ENCODE measurements at places on chromosomes 4 and X.

DNA sequence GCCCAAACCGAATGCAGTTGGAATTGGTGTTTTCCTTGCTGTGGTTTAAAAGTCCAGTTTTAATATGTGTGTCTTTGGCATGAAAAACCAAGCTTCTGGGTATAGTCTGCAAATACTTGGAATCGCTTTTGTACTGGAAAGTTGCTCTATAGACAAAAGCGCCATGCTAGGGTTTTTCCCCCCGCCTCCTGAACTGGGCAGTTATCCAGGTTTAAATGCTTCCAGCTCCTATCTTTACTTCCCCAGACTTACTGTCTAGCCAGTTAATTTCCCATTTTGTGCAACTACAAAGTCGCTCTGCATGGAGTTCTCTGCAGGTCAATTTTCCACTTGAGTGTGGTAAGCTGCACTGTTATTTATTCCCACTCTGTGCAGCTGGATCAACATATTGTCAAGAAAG lies 2.7 kb downstream of the RASL11B start:
- peak; percentile 32 for DNase-seq

- peak; percentile 30 for DNase-seq
Measured at GRCh38 chrX:40153345-40154249, 55.8 kb upstream of the BCOR start.

DNA sequence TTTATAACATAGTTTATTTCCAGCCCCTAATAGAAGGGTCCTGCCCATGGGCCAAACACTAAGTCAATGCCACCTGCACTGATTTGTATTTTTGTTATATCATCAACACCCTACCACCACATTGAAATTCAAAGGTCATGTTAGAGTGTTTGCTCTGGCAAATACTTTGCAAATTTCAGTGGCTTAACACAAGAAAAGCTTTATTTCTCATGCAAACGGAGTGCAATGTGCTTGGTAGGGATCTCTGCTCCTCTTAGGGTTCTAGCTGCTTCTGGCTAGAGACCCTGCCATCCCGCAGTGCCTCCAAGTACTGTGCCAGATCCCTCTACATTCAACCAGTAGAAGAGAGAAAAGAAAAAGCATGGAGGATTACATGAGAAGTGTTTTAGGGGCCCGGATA lies 230.8 kb upstream of the TET2 start:
- no peak for DNase-seq

GRCh38 chr4:74258963-74259362 lies 49.3 kb upstream of the EPGN start:
- DNase-seq = no peak

DNA sequence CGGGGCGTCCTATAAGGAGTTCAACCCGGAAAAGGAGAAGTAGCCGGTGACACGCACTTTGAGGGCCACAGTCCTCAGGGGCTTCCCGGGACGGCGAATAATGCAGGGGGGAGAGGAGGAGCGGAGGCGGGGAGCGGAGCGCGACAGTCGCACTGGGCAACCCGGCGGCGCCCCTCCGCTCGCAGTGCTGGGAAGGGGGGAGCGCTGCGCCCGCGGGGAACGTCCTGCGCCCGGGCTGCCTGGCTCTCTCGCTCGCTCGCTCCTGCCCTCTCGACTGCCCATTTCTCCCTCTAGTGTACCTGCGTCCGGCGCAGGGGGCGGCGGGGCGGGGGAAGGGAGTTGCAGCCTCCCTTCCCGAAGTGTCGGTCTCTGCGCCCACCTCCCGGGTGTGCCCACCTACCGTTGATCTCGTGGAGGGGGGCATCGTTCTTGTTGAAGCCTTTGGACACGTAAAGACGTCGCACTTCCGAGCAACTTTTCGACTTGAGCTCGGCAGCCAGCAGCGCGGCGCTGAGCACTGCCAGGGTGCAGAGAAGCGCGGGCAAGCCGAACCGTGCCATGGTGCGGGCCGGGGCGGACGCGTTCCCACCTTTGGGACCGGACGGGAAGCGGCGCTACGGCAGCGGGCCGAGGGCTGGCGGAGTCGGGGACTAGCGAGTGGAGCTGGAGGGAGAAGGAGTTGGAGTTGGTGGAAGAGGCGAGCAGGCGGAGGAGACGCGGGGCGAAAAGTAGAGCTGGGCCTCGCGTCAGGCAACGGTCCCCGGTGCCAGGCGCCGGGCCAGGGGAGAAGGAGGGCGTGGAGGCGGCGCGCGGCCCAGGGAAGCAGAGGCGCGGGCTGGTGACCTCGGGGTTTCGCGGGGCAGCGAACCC lies 648 bp downstream of the GPC4 start:
- peak; percentile 1 for DNase-seq

Data from fibroblast of gingiva (primary cell).